Left colon (tissue), 2 donors: ENCODE measurements at places on chromosomes 13 and 19. TPM values are rescaled to one million over a fixed set of nuclear protein-coding genes. Genes with fewer than 3 reads are reported as not detected.

- DNase-seq: no peak
These were observed 109.0 kb upstream of the RNF113B start for GRCh38 chr13:98285852-98286594.

The LAIR2 gene
- total RNA-seq: not detected

The BICRA gene
- 16.8 TPM for total RNA-seq

GRCh38 chr13:112774448-112774792, 84.6 kb downstream of the ATP11A start:
- no peak for DNase-seq

GRCh38 chr13:28346154-28346553, 148.8 kb downstream of the FLT1 start:
- no peak for DNase-seq

The POLR1D gene
- total RNA-seq: 95.5 TPM

The POP4 gene
- total RNA-seq: 57.5 TPM

DNA sequence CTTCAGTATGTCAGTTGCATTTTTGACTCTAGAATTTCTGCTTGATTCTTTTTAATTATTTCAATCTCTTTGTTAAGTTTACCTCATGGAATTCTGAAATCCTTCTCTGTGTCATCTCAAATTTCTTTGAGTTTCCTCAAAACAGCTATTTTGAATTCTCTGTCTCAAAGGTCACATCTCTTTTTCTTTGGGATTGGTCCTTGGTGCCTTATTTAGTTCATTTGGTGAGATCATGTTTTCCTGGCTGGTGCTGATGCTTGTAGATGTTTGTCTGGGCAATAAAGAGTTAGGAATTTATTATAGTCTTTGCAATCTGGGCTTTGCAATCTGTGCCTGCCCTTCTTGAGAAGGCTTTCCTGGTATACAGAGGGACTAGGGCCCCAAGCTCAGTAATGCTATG, 18.5 kb upstream of the KBTBD7 start:
- DNase-seq: no peak

The IFNL1 gene
- not detected for total RNA-seq

GRCh38 chr13:103168901-103169508, 102.8 kb upstream of the SLC10A2 start:
- DNase-seq: no peak

DNA sequence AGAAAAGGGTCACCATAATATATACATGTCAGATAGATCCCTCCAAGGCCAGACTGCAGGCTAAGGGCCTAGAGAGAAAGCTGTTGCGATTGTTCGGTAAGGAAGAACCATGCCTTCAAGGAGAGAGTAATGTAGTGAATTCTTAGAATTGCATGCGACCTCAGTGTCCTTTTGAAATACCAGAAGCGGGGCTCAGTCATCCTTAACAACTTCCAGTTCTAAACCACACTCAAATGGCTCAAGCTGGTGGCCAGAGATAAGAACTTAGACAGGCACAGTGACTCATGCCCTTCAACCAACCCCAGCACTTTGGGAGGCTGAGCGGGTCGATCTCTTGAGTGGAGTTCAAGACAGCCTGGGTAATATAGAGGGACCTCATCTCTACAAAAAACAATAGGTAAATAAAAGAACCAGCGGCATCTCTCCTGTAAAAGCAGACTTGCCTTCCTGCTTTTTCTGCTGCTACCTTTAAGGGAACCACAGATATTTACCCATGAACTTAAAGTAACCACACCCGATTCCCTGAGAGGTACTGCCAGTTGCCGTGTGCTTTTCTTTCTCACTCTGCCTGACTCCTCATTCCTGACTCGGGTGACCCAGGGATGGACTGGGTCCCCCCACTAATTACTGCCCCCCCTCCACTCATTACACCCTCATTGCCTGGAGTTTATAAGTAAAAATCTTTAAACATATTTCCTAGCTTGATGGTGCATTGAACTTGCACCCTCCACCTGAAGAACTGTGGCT, 15.4 kb upstream of the SIGLEC6 start:
- no peak for DNase-seq
